ENCODE measurements at places on chromosomes 2 and 18.

- DNase-seq = no peak
Observed at GRCh38 chr18:27045342-27045741, 139.8 kb downstream of the CHST9 start.

DNA sequence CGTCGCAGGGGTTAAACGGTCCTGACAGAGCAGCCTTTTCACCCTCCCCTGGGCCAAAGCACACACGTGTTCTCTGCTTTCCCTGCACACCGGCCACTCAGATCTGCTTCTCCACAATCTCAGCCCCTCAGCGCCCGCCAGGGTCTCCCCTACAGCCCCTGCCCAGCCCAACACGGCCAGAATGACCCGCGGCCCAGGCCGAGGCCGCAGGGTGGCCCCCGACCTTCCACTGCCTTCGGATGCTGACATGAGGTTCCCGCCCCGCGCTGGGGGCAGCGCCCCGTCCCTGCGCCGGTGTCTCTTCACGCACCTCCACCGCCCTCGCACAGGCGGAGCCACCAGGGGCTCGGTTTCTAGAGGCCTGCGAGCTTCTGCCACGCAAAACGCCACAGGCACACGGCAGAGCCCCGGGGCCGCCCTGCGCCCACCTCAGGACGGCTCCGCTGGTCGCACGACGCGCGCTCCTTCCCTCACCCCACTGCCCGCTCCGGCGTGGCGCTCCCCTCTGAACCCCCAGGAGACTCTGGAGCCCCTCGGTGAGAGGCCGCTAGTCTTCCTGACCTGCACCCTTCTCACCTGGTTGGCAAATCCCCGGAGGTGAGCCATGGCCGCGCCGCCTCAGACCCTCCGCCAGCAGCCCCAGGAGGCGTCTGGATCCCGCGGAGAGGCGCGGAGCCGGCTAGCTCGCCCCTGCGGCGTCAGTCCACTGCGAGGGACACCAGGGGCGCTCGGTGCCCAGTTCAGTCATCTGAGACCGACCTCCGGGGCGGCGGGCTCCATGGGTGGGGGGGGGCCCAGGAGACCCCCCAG lies 749 bp downstream of the STK25 start:
- peak; percentile 55 for DNase-seq

DNA sequence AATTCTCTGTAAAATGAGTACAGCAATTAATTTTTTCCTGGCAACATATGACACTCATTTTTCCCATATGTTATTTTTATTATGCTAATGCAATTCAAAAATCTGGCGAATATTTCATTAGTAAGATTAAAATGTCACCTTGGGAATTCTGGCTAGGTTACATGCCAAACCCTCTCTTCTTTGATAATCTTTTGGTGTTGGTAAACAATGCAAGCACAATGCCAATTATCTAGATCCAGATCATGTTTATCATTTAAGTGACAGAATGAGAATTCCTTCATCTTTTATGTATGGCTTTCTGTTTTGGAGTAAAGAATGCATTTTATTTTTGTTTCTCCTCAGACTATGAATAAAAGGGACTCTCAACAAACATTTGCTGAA lies 33.7 kb downstream of the GPR75 start:
- DNase-seq = no peak

DNA sequence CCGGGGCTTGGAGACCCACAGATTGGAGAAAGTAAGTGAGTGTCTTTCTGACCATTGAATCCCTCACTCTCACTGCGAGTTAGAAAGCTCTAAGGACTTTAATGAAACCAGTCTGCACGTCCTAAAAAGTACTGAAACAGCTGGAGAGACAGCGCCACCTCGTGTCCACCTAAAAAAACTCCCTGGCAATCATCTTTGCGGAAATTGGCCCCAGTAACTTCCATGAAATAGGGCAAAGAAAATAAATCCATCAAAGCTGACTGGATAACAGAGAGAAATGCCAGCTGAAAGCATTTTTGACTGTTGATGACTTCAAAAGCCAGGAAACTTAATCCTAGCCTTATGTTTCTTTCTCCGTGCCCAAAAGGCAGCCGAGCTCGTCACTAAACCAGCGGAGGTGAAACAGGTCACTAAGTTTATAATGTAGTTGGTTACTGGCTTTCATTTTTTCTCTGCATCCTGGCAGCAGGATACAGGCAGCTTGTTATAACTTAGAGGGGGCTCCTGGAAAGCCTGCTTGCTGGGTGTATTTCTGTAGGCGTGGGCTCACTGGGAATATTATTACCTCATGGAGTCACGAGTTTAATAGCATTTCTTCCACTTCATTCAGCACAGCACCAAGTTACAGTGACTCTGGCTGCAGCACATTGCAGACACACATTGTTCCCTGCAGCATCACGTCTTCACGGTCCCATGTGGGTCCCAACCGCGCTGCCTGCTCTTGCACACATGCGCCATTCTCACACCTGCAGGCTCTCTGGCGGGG lies 266.5 kb downstream of the HRH4 start:
- DNase-seq = peak; percentile 29

DNA sequence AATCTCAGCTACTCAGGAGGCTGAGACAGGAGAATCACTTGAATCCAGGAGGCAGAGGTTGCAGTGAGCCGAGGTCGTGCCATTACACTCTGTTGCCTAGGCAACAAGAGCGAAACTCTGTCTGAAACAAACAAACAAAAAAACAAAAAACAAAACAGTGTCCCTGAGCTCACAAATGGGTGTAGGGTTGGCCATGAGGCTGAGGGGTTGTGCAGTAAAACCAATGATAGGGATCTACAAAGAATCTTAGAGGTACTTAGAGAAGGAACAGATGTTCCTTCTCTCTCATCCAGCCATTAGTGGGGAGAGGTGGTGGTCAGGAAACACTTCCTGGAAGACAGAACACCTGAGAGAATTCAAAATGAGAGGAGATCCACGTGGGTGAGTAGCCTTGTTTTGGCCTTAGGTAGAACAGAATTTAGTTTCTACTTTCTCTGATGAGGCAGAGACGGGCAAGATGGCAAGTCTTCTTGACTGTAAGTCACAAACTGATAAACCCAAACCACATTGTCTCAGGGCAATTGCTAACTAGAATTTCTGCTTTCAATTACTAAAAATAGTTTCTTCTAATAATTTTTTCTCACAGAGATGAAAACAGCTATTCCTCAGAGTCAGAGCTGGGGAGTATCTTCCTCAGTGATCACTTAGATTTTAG lies 61.5 kb upstream of the PPM1B start:
- no peak for DNase-seq

- DNase-seq = no peak
Observed at GRCh38 chr2:173101687-173102086, 26.0 kb downstream of the MAP3K20 start.

- peak; percentile 33 for DNase-seq
Observed at GRCh38 chr2:30115141-30115980, 31.4 kb upstream of the YPEL5 start.

DNA sequence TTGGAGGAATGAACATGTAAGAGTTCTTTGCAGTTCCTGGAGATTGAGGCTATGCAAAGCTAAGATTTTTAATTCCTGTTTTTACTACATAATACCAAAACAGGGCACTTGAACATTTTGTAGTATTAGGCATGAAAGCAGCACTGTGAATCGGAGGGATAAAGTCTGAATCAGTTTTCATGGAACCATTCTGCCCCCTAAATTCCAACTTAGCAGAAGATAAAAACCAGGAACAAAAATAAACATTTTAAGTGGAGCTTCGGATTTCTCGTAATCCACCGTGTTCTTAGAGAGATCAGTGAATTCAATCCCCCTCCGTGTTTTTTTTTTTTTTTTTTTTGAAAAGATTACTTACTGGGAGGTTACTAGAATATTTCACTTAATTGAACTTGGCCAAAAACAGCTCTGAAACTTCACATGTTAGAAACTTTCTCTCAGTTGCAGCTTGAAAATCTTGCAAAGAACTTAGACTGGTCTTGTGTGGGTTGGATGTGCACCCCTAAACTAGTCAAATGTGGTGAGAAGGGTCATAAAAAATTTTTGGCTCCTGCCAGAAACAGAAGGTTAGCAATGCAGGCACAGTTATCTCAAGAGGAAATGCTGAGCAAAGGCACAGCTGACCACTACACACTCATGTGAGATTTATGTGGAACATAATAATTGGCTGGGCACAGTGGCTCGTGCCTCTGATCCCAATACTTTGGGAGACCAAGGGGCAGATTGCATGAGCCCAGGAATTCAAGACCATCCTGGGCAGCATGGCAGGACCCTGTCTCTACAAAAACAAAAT lies 145.4 kb upstream of the RNF152 start:
- no peak for DNase-seq

DNA sequence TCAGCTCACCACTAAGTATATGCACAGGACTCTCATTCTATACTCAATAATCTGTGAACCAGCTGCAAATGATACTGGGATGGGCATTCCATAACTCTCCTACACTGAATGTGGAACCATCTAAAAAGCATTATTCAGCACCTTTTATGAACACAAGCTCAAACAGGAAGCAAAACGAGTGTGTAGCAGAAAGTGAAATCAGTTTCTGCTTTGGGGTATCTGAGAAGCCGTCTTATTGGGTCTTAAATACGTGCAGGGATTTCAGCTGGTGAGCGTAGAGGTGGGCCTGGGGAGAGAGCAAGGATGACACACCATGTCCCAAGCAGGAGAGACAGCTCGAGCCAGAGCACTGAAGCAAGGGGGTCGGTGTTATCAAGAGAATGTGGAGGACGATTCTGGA lies 120.0 kb upstream of the TTN start:
- DNase-seq = no peak

DNA sequence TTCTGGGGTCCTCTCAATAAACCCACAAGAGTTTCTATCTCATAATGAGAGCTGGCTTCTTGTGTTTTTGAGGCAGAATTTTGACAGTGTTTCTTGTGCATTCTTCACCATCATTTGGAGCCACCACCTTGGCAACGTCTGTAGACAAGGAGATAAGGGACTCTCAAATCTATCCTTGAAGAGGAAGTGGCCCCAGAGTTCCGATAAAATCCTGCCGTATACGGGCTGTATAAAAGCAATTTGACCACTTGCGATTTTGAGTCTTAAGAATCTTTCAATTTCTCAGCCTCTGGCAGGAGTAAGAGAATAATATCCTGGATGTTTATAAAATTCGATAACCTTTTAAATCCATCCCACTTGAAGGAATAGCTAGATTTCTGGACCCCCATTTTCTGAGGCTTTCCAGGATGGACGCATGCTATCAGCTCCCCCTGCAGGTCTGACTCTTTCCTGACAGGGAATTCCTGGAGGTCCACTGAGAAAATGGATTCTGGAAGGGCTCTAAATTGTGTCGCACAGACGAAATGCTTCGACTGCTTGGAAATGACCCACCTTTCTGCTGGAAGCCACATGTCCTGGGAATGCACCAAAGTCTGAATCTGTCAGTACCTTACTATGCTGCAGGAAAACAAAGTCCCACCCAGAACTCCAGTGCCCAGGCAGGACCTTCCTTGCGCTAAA lies 54.1 kb downstream of the E2F6 start:
- no peak for DNase-seq

DNA sequence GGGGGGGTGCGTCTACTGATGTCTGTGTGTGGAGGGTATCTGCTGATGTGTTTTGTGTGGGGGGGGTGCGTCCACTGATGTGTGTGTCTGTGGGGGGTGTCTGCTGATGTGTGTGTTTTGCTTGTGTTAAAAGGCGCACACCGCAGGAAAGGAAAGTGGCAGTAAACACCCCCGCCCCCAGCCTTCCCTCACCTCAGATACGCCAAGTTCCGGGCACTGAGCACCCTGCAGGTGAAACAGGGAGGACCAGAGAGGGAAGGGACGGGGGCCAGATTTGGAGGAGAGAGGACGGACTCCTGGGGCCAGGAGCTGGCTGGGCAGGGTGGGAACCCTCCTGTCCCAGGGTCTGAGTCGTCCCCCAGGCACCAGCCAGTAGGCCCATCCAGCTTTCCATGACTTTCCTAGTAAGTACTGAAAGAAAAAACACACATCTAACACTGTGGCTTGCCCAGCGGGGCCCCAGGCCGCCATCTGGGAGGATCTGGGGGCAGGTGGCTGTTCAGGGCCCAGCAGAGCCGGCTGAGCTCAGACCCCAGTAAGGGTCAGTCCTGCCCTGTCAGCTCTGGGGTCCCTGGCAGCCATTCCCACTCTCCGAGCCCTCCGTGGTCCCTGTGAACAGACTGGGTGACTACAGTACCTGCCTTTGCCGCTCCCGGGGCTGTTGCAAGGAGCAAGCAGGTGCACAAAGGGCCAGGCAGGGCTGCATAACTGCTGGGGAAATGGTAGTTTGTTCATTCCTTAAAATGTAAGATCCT lies 126.9 kb downstream of the NFATC1 start:
- DNase-seq = no peak

DNA sequence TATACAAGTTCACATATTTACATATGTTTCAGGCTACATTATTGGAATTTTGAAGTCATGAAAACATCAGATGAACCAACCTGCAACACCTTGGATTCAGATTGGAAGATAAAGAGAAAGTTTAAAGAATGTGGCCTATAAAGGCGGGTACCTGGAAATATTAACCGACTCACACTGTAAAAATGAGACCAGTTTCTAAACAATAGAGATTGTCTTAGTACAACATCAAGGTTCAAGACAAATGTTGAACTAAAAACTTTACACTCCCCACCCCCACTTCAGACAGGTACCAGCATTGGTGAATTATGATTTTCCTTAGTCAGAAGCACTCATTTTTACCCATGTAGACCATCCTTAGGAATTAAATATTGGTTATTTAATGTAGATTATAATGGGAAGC lies 186.4 kb upstream of the EPC2 start:
- DNase-seq = no peak

GRCh38 chr18:48051945-48052840 lies 121.7 kb upstream of the SMAD2 start:
- no peak for DNase-seq

GRCh38 chr2:193679847-193680246 lies 1485.1 kb upstream of the TMEFF2 start:
- no peak for DNase-seq

- no peak for DNase-seq
Observed at GRCh38 chr18:69978732-69979715, 31.4 kb upstream of the CD226 start.

DNA sequence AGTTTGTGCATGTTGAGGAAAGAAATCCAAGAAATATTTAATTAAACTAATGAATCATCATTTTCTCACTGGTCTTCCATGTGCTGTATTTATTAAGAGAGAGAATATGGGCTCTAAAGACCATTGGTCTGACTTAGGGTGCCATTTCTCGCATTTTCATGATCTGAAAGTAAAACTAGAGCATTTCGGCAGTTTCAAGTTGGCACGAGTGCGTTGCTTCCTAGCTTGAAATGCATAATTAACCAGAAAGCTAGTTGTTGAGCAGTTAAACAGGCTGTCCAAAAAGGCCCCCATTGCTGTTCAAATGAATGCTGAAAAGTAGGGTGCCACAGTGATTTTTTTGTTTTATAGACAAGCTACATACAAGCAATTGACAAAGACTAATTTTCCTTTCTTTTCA lies 47.4 kb downstream of the SLC8A1 start:
- no peak for DNase-seq

DNA sequence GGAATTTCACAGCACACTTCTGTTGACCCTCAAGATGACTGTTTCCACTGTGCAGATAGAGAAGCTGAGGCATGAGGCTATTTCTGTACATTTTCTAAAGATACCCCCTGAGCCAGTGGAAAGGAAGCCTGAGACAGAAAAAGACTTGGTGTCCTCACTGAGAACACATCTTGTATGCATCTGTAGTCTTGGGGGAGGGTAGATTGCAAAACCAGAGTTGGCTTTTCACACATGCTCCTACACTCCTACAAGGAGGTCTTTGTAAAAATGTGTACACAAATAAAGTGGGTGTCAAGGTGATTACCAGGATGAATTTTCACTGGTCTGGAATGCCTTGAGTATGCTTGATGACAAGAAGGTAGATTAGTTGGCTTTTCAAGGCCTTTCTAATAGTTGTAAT lies 98.0 kb downstream of the KCTD18 start:
- no peak for DNase-seq
